ENCODE measurements at places on chromosomes 1 and 21.

GRCh38 chr1:219657186-219657585 lies 44.3 kb upstream of the ZC3H11B start:
- no peak for DNase-seq

DNA sequence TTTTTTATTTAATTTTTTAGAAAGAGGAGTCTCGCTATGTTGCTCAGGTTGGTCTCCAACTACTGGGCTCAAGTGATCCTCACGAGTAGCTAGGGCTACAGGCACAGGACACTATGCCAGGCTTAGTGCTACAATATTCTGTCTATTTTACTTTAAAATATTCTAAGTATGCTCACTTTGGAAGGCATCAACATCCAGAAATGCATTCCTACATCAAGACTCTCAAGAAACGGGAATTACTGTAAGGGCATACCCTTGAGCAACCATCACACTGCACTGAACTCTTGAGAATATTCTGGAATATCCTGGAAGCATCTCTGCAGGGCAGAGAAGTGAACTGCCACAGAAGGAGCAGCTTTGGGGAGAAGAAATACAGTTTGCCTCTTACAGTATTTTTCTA lies 565 bp upstream of the DMRTB1 start:
- no peak for DNase-seq

GRCh38 chr1:220680085-220680687 lies 10.0 kb upstream of the C1orf115 start:
- no peak for DNase-seq

DNA sequence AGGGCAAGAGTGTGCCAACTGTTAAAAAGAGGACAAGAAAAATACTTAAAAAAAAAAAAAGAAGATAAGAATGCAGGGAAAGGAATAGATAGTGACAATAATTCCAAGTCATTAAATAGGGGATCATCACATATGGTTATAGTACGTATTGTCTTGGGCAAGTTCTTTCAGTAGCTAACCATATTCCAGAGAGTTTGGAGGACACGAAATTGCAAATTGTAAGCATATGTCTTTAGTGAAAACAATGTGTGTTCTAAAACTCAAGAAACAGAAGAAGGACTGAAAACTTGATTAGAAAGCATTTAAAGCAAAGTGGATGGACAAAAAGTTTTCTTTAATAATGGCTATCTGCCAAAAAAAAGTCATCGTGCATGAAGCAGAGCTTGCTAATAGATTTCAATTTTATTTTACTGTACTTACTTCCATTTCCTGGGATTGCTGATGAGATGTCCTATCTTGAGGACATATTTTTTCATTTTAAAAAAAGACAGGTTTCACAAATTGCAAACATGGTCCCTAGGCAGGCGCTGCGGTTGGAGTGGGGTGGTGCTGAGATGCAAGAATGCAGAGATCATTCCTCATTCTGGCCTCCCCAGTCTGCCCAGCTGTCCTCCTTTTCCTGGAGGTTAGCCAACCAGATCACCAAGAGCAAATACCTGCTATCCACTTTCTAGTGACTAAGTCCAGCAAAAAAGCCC lies 11.9 kb downstream of the TSPAN2 start:
- DNase-seq = no peak

DNA sequence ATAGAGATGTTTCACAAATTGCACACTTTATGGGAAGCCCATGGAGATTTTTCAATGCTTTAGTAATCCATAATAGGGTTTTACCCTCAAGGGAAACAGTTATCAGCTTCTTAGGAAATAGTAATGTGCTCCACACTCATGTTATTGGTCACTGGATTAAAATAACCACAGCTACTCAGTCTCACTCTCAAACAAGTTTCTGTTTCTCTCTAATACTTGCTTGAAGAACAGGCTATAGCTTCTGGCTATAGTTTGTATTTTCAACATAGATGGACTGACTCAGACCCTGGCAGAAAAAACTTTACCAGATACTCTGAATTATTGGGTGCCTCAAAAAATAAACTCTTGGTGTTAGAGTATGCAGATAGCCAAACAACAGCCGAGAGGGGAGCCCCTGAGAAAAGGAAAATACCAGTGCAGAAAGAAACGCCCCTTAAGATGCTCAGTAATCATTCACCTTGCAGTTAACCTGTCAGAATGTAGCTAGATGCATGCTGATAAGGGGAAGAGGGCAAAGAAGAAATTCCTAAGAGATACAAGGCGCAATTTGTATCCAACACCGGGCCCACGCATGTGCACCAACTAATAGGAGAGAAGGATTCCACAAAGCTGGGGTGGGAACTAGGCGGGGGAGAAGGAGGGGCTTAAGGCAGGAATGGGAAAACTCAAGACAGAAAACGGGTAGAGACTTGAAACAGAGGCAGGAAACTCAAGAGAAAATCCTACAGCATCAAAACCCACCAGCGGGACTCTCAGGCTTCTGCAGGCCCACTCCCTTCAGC lies 30.4 kb upstream of the PDE4B start:
- DNase-seq = no peak

GRCh38 chr1:117803318-117803717 lies 126.1 kb downstream of the GDAP2 start:
- no peak for DNase-seq

- no peak for DNase-seq
Observed at GRCh38 chr1:239006276-239006675, 380.1 kb upstream of the CHRM3 start.

- DNase-seq = no peak
Observed at GRCh38 chr21:34128124-34128523, 54.7 kb downstream of the MRPS6 start.

- DNase-seq = no peak
Observed at GRCh38 chr1:160078512-160079195, 2.7 kb upstream of the KCNJ9 start.

DNA sequence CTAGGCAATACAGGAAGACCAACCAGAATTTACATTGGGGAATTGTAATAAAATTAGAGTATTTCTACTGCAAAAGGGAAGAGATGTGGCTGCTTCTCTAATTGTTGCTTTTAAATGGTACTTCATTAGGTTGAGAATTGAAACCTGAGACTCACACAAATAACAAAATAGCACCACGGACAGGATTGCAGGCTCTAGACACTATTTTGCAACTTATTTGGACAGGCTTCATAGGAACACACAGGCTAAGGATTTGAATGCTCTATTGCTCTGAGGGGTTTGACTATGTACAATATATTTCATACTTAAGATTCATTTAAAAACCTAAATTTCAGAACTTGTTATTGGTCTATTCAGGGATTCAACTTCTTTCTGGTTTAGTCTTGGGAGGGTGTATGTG lies 79.6 kb downstream of the ATP1B1 start:
- no peak for DNase-seq

- DNase-seq = no peak
Observed at GRCh38 chr1:63612564-63612963, 19.4 kb downstream of the PGM1 start.

DNA sequence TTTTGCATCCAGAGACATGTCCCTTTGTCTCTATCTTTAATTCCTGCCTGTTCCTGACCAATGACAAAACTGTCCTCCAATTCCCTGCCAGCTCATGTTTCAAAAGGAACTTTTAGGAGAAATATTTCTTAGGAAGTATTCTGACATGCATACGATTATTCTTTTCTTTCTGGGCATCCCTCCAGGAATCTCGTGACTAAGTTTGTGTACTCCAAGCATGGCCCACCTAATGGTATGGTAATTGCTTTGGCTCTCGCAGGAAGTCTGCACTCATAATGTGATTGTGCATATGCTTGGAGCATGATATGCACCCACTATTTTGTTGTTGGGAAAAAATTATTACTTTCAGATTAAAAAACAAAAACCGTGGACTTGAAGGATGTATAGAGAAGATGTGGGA lies 256.4 kb downstream of the PRDM2 start:
- DNase-seq = no peak

GRCh38 chr1:96633695-96634094 lies 87.9 kb upstream of the PTBP2 start:
- DNase-seq = no peak

- DNase-seq = no peak
Observed at GRCh38 chr1:204094856-204095634, 22.1 kb downstream of the SOX13 start.

DNA sequence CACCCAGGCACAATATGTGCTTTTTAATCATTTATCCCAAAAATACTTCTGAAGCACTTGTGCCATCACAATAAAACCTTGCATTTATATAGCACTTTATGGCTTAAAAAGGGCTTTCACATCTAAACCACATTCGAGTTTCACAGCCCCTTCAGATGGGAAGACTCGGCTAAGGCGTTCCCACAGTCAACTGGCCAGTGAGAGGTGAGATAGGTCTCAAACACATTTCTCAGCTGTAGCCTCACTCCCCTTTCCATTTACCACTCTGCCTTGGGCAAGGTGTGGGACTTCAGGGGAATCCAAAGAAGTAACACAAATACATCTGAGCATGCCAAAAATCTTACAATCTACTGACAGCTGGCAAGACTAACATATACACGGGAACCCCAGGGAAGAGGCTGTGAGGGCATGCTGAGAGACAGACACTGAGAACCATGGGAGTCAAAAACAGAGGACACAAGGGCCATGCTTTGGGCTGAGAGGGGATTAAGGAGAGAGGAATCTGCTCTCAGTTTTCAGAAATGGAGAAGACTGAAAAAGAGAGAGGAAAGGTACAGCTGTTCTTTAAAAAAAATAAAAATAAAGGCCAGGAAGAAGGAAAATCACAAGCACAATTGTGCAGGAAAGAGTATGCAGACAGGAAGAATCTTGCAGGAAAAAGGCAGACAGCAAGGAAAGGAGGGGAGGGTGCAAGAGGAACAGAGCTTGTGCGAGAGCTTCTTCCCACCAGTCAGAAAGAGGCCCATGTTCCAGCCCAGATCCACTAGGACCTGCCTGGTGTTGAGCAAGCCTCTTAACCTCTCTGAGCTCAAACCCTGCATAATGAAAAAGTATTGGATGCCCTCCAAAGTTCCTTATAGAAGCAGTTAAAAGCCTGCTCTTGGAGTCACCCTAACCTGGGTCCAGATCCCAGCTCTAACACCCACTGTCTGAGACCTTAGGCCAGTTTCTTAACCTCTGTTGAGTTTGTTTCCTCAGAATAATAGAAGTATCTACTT lies 73.5 kb downstream of the JAK1 start:
- no peak for DNase-seq

DNA sequence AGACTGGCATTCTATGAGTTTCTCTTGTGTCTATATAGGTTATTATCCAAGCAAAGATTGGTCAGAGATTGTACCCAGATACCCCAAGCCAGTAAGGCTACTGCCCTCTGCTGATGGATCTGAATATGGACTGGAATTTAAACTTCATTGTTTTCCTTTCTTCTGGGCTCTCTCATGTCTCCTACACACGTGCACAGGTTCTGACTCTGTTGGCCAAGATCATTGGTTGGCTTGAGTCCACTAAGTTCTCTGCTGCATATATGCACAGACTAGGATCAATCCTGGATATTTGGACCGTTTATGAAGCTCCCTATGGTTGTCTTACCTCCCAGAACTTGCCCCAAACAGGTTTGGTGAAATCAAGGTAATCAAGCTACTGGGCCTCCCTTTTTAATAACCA lies 69.7 kb downstream of the CC2D1B start:
- DNase-seq = no peak

DNA sequence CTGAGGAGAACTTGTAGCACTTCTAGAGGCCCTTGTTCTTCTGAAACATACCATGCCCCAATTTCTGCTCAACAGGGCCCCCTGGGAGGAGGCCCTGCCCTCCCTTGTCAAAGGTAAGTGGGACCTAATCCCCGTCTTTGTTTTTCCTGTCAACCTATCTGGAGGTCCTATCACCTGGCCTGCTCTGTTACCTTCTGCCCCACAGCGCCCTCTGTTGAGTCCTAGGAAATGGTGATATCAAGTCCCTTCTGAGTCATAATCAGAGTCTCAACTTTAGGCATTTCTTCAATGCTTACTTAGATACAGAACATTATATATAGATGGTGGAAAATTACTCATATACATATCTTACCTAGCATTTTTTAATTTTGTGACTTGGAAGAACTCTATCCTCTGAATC lies 28.2 kb upstream of the FCRL4 start:
- no peak for DNase-seq

DNA sequence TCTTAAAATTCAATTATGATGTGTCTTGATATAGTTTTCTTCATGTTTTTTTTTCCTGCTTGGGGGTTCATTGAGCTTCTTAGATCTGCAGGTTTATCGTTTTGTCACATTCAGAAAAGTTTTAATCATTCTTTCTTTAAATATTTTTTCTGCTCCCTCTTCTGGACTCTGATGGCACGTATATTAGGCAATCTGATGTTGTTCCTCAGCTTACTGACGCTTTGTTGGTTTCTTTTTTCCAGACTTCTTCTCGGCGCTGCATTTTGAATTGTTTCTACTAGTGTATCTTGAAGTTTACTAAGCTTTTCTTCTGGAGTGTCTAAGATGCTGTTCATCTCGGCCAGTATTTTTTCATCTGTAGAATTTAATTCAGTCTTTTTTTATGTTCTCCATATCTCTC lies 44.8 kb upstream of the FMOD start:
- DNase-seq = no peak

DNA sequence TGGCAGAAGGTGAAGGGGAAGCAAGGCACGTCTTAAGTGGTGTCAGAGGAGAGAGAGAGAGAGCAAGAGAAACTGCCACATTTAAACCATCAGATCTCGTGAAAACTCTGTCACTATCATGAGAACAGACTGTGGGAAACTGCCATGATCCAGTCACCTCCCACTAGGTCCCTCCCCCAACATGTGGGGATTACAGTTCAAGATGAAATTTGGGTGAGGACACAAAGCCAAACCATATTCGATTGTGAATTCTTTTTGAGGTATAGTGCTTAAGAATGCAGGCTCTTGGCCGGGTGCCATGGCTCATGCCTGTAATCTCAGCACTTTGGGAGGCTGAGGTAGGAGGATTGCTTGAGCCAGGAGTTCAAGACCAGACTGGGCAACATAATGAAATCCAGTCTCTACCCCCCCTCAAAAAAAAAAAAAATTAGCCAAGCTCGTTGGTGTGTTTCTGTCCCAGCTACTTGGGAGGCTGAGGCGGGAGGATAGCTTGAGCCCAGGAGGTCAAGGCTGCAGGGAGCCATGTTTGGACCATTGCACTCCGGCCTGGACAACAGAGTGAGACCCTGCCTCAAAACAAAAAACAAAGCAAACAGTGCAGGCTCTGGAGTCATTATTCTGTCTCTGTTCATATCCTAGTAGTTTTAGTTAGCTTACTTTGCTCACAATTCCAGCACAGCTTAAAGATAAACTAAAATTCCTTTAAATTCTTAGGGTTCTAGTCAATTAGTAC lies 6.0 kb downstream of the ZCCHC17 start:
- no peak for DNase-seq

- DNase-seq = no peak
Observed at GRCh38 chr1:225757927-225758656, 19.5 kb upstream of the SRP9 start.

All from T-helper 2 cell (primary cell).